ENCODE measurements at places on chromosomes 5 and 9.

GRCh38 chr5:53479045-53479589 lies 1.3 kb upstream of the FST start:
- no peak for DNase-seq

DNA sequence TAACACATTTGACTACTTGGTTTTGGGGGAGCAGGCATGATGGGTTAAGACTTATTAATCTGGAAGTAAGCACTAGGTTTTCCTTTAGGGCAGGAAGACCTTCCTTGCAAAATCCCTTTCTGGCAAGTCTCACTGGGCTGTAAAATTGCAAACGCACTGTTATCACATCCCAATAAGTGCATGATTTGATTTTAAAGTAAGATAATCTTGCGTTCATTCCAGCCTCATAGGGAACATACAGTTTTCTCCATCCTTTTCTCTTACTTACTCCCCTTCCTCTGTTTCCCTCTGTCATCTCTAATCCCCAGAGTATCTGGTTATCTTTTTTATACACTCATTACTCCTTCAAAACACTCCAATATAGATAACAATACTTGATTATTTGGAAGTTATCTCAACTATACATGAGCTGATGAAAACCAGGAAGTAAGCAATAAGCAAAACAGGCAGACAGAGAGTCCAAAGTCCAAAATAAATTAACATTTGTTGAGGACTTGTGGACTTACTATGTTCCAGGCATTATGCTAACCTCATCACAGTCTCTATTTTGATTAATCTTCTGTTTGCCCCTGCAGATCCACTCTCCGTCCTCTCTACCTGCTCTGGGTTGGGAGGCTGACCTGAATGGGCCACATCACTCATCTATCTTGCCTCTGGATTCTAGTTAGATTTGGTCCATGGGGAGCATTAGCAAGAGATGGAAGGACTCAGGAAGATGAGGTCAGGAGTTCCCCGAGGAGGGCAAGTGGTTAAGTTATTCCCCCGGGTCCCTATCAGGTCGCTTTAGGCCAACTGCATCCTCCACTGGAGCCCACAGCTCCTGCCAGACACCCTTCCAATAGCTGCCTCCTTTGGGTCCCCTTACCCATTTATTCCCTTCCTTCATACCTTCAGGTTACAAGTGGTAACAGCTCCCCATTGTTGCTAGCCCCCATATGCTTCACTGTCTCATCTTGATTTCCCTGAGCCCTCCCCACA lies 60.2 kb downstream of the SLC22A5 start:
- DNase-seq: no peak

DNA sequence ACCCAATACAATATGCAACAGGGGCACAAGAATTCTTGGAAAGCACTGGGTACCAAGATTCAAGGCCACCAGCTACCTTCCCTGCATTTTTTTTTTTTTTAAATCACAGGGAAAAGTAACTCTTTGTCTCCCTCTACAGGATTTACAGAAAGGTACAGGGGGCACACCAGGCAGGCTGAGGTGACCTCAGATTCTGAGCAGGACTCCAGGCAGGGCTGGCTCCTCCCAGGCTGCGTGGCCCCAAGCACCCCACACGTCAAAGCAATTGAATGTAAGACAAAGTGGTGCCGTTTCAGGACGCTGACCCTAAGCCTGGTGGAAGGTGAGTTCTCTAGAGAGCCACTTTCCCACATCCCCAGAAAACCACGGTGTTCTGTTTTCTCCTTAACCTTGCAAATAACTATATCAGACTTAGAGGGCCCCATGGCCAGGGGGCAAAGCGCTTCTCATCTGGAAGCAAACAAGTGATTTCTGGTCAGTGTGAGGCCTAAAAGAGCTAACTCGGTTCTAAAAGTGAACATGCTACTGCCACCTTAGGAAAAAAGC lies 222.6 kb downstream of the ROR2 start:
- peak; percentile 11 for DNase-seq

DNA sequence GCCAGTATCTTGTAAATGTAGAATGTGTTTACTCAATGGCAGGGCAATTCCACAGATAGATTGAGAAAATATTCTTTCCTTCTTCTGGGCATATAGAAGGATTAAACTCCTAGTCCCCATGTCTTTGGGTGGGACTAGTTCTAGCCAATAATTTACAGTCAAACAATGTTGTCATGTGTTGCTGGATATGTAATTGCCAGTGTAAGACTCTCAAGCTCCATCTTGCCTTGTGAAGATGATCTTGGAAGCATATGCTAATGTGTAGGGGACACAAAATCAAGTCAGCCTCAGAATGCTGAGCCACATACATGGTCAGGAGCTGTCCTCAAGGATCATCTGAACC lies 386.9 kb downstream of the CETN3 start:
- DNase-seq: no peak

GRCh38 chr5:164357395-164358033 lies 852.1 kb downstream of the MAT2B start:
- no peak for DNase-seq

GRCh38 chr5:501831-502184 lies 22.4 kb downstream of the SLC9A3 start:
- DNase-seq: no peak

GRCh38 chr5:90037646-90038045 lies 371.9 kb downstream of the CETN3 start:
- DNase-seq: no peak

DNA sequence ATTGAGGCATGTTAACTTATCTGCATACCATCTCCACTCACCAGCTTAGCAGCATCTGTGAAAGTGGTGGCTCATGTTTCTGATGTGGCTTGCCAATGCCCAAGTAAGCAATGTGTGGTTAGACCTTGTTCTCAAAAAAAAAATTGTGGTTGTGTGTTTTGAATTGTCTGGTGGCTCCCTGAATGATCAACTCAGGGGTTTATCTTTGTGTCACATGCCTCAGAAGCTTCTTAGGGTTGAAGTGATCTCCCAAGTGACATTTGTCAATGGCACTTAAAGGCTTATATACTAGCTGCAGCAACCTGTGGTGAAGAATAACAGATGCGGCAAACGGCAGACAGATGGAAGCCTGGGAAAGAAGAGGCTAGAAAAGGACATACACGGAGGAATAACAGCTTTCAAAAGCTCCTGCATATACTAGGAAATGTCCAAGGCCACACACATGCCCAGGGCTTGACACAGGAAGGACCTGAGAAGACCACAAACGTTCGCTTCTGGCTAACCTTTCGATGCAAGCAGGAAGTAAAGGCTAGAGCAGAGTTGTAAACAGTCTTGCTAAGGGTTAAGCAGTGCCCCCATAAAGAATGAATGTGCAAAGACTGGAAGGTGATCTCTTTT lies 42.2 kb upstream of the FSD1L start:
- DNase-seq: no peak

- no peak for DNase-seq
Observed at GRCh38 chr9:19239955-19240354, 9.5 kb downstream of the DENND4C start.

DNA sequence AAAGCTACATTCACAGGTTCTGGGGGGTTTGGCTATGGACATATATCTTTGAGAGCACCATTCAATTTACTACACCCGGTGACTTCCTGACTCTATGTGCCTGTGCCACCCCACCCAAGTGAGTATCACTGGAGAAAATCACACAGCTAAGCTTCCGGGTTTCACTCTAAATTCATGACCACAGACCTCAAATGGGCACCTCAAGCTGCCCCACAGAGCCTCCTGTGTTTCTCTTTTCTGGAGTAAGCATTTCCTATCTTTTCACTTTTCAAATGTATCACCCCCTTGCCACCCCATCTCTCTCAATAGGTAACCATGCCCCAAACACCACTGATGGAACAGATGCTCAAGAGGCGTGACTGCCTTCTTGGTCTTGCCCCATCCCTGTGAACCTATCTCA lies 49.2 kb upstream of the NEK6 start:
- no peak for DNase-seq

- no peak for DNase-seq
Observed at GRCh38 chr5:141914199-141914743, 9.4 kb upstream of the DELE1 start.

- no peak for DNase-seq
Observed at GRCh38 chr5:178931846-178932760, 8.9 kb upstream of the ZNF454 start.

DNA sequence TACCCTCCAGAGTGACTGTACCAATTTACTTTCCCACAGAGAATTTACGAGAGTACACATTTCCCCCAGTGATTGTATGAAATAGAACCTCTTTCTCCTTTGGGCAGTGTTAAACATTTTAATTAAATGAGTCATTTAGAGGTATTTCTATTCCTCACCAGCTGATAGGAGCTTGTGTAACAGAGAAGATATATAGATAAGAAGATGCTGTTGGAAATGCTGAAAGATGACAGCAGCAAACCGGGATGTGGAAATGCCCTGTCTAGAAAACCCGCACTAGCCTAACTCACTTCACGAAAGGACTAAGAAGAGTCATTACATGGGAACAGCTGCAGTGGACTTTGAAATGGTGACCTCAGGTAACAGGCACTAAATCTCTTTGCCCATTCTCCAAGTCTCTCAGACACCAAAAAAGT lies 68.3 kb downstream of the LPAR1 start:
- DNase-seq: no peak

DNA sequence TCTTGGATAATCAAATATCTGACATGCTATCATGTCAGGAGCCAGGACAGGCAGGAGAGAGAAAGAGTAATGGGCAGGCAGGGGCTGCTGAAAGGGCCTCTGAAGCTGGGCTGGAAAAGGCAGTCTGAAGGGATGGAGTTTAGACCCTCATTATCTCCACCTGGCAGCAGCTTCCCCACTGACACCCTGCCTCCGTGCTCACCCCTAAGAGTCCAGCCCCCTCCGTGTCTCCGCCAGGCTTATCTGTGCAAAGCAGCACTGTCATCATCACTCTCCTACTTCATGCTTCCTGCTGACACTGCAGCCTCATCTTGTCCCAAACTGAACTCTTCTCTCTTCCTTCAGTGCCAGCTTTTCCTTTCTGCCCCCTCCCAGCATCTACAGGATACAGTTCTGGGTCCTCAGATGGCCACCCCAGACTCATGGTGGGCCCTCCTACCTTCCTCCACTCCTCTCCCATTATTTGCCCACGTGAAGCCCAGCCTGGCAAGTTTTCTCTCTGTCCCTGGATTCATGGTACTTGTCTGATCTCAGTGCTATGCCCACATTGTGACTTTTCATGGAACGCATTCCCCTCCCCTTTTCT lies 70.9 kb upstream of the KLF9 start:
- no peak for DNase-seq

DNA sequence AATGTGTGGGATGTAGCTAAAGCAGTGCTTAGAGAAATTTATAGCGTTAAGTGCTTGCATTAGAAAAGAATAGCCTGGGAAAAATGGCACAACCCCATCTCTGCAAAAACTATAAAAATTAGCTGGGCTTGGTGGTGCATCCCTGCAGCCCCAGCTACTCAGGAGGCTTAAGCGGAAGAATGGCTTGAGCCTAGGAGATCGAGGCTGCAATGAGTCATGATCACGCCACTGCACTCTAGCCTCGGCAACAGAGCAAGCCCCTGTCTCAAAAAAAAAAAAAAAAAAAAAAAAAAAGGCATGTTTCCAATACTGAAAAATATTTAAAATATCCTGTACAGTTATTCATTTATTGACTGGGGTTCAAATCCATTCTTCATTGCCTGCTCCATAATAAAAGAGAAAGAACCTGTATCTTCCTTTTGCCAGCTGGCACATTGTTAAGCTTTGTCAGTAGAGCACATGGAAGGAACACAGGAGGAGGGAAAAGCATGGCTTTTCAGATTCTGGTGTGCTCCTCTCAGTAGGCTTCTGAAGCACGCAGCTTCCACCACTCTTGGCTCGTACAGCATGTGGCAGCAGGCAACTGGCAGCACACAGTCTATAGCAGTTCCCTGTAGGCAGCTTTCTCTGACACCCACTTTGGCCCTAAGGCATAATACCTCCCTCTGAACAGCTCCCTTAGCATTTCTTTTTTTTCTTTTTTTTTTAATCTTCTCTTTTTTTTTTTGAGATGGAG lies 73.5 kb downstream of the TRIM36 start:
- no peak for DNase-seq

- no peak for DNase-seq
Observed at GRCh38 chr9:749716-750115, 91.8 kb upstream of the DMRT1 start.

- DNase-seq: peak; percentile 28
Observed at GRCh38 chr5:16596581-16596940, 20.2 kb downstream of the RETREG1 start.

GRCh38 chr5:34676416-34676815 lies 20.3 kb downstream of the RAI14 start:
- DNase-seq: no peak

- DNase-seq: no peak
Observed at GRCh38 chr9:19552282-19553105, 143.7 kb downstream of the ACER2 start.

Data from DMS153 (cell line).